ENCODE measurements at places on chromosomes 3 and 15.

- no peak for DNase-seq
Observed at GRCh38 chr15:34808016-34808415, 12.7 kb upstream of the ACTC1 start.

GRCh38 chr3:121692010-121692699, 31.5 kb upstream of the HCLS1 start:
- DNase-seq, result no peak

GRCh38 chr3:9469986-9470385, 72.6 kb downstream of the SETD5 start:
- DNase-seq, result no peak

GRCh38 chr15:100602823-100603393, 519 bp downstream of the ASB7 start:
- DNase-seq, result no peak

DNA sequence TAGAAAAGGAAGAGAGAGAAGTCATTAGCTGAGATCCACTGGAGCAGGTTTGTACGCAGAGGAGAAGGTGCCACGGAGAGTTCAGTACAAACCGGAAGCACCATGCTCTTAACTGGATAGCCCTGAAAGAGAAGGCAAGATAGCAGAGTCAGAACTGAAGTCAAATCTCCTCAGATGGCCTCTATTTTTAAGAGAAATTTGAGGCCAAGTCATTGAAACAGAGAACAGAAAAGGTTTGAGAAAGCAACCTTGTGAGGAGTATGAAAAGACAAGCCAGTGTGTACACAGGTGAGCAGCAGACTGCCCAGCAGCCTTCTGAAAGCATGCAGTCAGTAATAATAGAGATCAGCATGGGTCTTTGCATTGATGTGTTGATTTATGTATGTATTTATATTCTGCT, 66.1 kb upstream of the SPRED1 start:
- no peak for DNase-seq

GRCh38 chr15:49064281-49064653, 18.0 kb upstream of the SECISBP2L start:
- DNase-seq, result no peak

DNA sequence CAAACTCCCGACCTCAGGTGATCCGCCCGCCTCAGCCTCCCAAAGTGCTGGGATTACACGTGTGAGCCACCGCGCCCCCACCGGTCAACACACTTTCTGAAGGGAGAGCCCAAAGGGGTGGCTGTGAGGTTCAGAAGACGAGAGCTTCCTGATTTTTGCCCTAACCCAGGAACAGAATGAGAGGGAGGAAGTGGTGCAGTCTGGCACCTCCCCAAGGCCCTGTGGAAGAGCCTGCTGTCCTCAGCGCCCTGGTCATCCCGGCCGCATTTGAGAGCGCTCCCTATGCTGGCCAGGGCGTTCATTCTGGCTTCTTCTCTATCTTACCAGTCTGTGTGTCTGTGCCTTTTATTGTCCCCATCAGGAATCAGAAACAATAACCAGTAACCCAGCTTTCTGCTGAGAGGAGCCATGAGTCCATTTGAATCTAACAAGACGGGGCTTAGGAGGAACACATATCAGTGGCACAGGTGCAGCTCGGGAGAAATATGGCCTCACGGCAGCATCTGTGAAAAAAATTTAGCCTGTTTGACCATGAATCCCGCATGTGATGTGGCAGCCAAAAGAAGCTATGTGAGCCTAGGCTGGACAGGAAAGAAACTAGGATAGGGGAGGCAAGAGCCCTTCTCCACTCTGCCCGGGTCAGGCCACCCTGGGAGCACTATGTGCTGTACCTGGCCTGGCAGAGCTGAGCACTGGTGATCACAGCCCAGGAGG, 12.9 kb downstream of the BDH1 start:
- DNase-seq, result no peak

Data from GF-D8 (cell line).